ENCODE measurements at places on chromosomes 7 and 10.

DNA sequence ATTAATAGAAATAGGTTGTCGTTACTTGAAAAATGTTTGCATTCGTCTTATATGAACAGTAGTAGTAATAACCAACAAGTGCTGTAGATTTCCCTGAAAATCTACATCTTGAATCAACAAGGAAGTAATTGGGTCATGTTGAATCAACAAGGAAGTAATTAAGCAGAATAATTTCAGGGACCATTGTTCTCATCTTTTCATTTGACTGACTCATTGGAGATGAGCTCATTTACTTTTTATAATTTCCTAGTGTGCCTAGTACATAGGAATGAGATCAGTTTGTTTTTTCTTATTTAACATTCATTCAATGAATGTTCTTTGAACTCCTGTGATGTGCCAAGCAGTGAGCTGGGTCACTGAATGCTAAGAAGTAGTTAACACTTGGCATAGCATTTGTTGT, 8.2 kb downstream of the CLDN12 start:
- no peak for DNase-seq

GRCh38 chr7:18526368-18526878, 30.9 kb downstream of the HDAC9 start:
- DNase-seq, result no peak

DNA sequence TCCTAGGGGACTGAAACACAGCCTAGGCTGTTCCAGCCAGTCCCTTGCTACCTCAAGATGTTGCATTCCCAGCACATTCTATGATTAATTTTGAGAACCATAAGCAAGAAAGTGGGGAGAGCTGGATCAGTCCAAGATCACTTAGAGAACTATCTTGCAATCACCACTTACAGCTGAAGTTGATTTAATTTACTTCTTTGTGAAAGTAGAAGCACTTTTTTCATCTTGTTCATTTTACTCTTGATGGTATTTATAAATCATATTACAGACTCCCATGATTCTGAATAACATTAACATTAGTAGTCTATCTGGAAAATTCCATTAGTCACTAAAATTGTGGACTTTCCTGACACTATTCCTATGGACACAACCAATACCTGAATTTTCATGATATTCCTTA, 118.5 kb downstream of the ETV1 start:
- DNase-seq, result no peak

- no peak for DNase-seq
Measured at GRCh38 chr10:133422807-133423771, 1.3 kb downstream of the SPRN start.

DNA sequence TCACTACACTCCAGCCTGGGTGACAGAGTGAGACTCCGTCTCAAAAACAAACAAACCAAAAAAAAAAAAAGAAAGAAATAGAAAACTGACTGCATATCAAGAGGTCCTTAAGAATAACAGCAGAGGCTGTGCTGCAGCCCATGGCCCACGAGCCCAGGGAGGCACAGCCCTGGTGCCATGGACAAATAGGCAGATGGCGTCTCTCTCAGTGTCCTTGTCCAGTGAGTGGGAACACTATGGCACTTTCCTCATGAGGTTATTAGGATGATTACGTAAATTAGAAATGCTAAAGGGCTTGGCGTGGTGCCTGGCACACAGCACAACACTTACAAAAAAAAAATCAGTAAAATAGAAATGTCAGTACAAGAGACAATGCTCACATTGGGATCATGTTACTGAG, 33.4 kb upstream of the PFKP start:
- no peak for DNase-seq

- no peak for DNase-seq
Measured at GRCh38 chr10:22436526-22436892, 91.2 kb downstream of the SPAG6 start.

- DNase-seq, result no peak
Measured at GRCh38 chr7:114901771-114902170, 20.1 kb upstream of the MDFIC start.

DNA sequence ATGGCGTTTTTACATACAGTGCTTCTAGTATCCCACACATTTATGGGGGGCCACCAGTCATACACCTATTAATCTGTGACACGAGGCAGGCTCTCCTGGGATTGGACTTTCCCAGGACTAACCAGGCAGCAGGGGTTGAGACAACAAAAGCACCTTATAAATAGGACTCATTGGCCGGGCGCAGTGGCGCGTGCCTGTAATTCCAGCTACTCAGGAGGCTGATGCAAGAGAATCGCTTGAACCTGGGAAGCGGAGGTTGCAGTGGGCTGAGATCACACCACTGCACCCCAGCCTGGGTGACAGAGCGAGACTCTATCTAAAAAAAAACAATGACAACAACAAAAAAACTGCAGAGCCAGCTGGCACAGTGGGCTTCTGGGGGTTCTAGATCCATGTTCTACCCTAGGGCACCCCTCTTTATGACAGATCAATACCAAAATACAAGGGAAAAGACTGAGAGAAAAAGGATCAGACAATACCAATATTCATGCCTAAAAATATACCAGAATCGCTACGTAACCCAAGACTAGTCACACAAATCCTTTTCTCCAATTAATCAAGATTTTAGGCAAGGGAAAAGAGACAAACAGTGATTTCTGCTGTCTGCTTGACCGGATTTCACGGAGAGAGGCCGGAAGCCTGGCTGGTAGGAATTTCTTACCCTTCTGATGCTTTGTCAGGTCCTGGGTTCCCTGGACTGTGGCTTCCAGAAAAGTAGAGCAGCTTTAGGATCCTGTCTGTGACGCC, 98.4 kb upstream of the CCNY start:
- no peak for DNase-seq

Data from AG09309 (cell line).